ENCODE measurements at places on chromosomes 13 and 19.
A peak's percentile ranks its signal among the peaks of the same experiment; 100 is the strongest.

GRCh38 chr19:17527326-17527725 lies 15.9 kb downstream of the PGLS start:
- DNase-seq: no peak

- no peak for DNase-seq
Measured at GRCh38 chr19:14102756-14103155, 12.2 kb upstream of the SAMD1 start.

- DNase-seq: no peak
Measured at GRCh38 chr13:49278211-49278610, 30.5 kb downstream of the CDADC1 start.

DNA sequence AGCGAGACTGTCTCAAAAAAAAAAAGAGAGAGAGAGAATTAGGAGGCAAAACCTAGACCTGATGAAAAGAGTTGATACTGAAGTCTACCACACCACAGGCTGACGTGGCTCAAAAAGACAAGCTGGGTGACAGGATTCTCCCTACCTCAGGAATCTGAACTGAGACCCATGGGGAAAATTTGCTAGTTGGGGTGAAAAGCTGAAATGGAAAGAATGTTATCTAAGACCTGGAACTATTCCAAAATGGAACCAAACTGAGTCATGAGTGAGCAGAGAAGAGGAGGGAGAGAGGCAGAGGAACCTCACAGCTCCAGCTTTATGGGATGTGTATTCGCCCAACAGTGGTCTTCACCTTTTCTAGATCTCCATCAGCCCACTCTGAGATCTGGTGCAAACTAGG lies 11.7 kb downstream of the SMG9 start:
- no peak for DNase-seq

DNA sequence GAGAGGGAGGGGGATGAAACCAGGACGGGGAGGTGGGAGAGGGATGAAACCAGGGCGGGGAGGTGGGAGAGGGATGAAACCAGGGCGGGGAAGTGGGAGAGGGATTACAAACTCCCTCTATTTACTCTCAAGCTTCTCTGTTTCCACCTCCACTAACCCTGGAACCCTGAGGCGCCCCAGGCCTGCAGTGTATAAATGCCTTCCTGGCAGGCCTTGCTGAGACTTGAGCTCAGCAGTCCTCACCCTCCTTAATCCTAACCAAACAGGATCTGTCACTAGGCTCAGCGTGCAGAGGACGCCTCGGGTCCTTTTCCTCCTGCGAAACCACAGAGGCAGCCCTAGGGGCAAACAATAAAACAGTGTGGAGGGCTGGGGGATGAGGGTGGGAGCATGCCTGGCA lies 32.1 kb upstream of the OR1M1 start:
- DNase-seq: peak; percentile 68

DNA sequence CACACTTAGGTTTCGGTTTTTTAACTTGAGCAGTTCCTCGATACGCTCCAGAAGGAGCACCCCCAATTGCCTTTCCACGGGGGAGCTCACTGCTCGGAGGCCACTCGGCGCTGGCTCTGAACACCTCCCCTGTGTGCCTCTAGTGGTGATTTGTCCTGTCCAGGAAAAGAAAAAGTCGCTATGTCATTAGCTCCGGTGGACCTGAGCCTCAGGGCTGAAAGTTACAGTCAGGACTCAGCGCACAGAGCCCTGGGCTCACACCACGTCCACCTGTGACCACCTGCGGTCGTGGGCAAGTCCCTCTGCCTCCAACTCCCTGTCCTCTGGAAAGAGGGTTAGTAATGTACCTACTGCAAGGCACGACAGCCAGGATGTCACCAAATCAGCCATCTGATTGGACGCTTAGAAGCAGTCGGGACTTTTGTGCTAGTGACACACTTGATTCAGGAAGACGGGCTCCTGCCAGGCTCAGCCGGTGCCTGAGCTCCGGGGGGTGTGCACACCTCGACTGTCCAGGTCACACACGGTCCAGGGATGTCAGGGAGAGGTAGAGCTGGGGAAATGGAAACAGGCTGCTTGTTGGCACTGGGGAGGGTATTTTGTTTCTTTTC lies 3.9 kb upstream of the TMPRSS9 start:
- DNase-seq: no peak

DNA sequence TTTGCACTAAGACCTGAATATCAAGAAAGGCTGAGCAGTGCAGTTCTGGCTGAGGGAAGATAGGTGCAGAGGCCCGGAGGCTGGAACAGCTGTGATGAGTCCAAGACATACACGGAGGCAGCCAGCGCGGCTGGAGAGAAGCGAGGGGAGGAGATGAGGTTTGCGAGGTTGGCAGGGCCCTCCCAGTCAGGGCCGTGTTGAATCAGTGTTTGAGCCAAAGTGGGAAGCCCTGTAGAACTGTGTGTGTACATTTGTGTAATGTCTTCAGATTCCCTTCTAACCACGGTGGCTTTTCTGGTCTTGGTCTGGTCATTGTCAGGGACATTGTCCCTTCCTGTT lies 34.9 kb downstream of the PAK4 start:
- peak; percentile 49 for DNase-seq

DNA sequence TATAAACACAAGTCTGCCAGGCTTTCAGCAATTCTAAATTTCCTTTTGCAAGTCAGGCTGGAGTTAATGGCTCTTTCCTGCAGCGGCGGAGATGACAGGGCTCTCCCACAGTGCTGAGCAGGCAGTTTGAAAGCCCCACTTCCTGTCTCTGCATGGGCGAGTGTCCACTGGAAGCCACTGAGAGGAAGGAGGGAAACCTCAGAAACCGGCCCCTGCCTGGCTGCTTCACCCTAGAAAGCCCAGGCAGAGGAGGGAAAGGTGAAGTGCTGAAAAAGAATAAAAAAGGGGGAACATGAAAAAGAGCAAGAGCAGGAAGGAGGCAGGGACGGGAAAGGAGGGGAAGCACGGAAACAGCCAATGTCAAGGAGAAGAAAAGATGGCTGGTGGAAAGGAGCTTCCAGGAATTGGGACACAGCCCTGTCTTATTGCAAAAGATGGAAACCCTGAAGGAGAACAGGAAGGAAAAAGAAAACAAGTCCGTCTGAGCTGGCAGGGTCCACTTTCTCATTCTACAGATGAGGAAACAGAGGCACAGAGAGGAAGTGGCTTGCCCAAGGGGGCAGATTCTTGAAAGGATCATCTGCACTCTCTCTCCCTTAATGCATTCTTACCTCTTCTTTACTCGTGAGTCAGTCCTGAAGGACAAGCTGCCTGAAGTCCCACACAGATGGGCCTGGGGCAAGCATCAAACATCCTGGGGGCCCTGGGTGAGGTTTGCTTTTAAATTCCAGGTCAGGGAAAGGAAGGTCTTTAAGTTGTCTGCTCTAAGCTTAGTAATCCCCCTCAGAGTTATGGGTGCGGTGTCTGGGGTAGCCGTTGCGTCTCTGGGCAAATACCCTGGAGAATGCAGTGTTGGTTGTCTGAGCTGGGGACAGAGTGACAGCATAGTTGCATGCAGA lies 38.8 kb upstream of the ALOX5AP start:
- no peak for DNase-seq

DNA sequence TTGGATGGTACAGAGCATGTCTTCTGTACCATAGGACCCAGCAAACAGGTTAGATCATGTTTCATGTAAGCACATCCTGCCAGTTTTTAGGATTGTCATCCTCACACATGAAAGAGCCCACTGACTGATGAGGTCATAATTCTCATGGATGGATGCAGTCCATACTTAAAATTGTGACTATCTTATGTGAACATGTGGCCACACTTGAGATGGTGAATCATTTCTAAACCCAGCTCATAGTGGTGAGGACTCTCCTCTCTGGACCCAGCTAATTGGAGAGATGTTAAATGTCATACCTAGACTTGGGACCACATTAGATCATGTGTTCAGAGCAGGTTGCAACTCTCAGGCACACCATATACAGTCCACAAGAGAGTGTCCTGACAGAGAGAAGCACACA lies 24.8 kb upstream of the ZNF254 start:
- DNase-seq: no peak

GRCh38 chr19:54233941-54234340 lies 8.6 kb downstream of the LILRA6 start:
- no peak for DNase-seq

Data from foreskin keratinocyte (primary cell).